Left hindlimb (tissue), 1 donor: ENCODE measurements at places on chromosomes 12 and 14.

DNA sequence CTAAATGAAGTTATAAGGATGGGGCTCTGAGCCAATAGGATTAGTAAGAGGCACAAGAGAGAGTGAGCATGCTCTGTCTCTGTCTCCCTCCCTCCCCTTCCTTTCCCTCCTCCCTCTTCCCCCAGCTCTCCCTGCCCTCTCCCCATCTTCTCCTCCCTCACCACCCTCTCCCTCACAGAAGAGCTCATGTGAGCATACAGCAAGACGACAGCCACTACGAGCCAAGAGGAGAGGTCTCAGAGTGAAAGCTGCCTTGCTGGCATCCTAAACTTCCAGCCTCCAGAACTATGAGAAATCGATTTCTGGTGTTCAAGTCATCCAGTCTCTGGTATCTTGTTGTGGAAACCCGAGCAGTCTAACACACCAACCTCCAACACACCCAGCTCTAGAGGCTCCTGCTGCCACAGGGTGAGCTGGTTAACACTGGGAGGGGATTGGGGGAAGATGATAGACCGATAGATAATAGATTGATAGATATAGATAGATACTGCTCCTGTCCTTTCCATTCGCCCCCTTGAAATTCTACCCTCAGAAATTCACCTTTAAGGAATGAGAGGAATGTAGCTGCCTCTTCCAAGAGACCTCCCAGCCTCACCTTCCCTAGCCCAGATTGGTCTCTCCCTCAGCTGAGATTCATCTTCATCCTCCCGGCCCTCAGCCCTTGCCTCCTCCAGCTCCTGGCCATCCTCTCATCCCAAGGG is 25.8 kb upstream of the ACTN1 start:
- DNase-seq = no peak

GRCh38 chr12:122895320-122895703 is 612 bp downstream of the VPS37B start:
- DNase-seq = no peak

DNA sequence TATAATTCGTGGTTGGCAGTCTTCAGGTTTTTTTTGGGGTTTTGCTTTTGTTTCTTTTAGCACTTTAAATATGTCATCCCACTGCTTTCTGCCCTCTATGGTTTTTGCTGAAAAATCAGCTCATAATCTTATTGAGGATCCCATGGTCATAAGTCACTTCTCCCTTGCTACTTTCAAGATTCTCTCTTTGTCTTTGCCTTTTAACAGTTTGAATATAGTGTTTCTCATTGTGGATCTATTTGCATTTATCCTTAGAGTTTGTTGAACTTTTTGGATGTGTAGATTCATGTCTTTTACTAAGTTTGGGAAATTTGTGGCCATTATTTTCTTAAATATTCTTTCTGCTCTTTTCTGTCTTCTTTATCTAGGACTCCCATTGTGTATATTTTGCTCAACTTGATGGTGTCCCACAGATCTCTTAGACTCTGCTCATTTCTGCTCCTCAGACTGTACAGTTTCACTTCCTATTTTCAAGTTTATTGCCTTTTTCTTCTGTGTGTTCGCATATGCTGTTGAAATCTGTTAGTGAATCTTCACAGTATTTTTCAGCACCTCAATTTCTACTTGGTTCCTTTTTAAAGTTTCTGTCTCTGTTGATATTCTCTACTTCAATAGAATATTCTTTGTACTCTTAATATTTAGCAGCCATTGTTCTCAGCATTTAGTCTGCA is 70.8 kb downstream of the WNK1 start:
- no peak for DNase-seq

DNA sequence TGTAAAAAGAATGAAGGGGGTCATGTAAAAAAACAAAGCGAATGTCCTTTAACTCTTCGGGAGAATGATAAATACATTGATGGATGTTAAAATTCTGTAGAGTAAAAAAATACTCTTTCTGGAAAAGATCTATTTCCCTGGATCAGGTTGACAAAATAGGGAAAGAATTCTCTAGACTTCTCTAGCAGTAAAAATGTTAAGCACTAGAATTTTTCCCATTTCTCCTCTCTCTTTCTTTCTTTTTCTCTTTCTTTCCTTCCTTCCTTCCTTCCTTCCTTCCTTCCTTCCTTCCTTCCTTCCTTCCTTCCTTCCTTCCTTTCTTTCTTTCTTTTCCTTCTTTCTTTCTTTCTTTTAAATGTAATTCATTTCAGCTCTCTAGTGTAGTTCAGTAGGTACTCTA is 552.5 kb downstream of the LRFN5 start:
- DNase-seq = no peak
